ENCODE measurements at places on chromosomes 3 and 15.
A peak's percentile ranks its signal among the peaks of the same experiment; 100 is the strongest.

GRCh38 chr3:12369598-12369997, 80.7 kb downstream of the PPARG start:
- no peak for DNase-seq

DNA sequence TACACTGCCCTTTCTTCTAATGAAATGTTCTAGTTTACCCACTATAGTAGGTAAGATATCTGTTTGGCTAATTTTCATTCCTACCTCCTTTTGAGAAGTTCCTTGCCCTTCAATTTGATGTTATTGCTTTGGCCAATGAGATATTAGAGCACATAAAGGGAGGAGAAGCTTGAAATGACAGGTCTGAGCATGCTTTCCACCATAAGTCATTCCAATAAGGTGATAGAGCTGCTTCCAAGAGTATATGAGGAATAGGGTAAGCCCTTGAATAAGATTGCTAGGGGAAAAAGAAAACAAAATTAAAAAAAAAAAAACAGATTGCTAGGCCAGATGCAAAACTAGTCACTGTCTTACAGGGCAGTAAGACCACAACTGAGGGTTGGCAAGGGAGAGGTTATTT, 78.9 kb upstream of the TRIM42 start:
- DNase-seq = no peak

DNA sequence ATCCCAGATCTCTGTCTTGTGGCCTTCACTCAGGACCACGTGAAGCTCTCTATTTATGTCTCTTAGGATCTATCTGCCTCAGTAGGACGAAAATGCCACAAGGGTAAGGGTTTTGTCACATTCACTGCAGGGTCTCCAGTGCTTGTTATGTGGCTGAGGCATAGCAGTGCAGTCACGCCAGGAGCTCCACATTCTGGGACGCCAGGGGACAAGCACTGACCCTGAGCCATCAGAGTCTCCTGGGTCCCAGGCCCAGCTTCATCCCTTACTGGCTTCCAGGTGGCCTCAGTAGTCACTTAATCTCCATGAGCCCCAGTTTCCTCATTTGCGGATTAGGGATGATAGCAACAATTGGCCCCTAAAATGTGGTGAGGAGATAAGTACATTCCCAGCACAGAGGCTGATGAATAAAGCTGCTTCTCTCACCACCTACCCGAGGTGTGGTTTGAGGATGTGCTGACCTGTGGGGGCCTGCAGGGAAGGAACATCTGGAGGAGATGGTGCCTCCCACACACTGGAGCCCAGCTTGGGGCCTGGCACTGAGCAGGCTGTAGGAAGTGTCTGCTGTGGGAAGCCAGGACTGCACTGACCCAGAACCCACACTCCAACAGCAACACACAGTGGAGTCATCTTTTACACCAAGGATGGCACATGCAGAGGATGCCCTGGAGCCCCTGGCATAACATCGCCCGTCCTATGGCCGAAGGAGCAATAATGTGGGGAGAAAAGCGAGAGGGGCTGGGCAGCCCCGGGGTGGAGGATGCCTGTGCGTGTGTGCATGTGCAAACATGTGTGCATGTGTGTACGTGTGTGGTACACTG, 93.2 kb upstream of the IQSEC1 start:
- DNase-seq = no peak

DNA sequence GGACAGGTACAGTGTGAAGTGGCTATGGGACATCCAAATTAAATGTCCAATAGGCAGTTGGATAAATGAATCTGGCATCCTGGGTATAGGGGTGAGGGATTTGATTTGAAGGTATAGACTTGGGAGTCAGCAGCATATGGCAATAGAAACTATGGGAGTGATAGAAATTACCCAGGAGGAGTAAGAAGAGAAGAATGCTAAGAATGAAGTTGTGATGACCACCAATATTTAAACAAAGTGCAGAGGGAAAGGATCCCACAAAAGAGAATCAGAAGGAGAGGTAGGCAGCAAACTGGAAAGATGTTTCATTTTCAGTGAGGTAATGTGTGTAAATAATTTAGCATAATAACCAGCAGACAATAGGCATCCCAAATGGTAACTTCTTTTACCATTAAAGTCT, 13.8 kb upstream of the MSL2 start:
- DNase-seq = no peak

DNA sequence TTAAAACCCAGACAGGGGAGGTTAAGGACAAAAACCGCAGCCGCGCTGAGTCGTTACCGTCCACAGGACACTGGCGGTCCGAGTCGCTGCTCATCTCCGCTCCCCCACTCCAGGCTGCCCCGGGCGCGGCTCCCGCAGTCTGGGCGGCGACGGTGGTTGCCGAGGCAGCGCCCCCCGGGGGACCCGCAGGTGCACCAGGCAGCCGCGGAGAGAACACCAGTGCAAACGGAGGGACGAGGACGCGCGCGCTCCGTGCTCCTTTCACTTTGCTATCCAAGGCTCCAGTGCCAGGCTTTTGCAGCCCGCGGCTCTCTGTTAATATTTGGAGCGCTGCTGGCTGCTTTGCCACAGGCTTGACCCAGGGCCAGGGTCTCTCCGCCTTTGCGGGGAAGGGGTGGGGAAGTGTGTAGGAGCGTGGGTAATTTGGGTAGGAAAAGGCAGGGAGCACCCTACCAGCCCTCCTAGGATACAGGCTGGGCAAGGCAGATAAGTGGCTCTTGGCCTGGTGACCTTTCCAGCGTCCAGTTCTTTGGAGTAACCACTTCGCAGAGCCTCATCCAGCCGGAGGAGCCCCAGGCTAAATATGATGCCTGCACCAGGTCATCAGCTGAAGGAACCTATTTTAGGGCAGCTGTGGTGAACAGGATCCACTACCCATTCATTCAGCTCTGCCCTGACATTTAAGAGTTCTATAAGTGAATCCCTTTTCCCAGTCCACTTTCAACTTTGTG, at the start of gene GADL1:
GADL1 (minus strand) TSS at position 141 of the 731 bp plus-strand sequence; CDS start at position 94, 47 bp downstream.
- peak; percentile 73 for DNase-seq

DNA sequence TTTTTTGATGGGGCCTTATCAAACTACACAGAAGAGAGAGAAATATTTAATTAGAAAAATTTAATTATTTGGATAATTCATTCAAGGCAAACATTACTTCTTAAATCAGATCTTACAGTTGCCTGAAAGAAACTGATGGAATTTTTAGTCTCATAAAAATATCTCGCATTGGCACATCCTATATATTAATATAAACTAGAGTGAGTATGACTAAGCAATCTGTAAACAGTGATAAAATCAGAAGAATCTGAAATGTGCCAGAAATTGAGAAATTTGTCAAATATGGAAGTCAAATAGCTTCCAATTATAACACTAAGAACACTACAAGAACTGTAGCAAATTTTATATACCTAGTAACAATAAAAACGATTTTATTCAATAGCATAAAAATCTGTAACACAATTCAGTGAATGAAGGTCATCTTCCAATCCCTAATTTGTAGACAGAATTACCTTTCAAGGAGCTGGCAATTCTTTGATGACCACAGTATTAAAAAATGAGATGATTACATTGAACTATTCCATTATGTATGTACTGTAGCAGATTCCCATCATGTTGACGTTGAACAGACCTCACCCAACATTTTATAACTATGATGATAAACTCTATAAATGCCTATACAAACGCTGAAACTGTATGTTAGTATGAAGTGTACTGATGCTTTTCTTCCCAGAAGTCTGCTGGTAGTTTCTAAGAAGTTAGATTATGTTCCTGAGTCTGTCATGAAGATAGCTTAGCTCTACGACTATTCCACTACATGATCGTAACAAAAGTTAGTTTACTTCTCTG, 63.0 kb downstream of the ALDH1A2 start:
- DNase-seq = no peak

DNA sequence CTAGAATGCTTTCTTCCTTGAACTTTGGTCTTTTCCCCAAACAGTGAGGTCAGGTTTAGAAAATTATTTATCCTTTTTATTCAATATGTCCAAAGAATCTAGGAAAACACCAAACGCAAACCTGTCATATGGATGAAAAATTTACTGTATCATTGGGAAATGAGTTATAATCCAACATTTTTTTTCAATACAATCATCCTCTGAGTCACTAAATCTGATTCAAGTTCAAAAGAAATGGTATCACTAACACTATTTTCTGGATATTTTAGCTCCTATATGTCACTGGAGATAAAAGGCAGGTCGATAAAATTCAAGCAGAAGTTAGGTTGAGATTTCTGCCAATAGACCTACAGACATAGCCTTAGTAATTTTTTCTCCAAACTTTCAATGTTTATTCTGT, 591.6 kb upstream of the AGTR1 start:
- DNase-seq = no peak

- DNase-seq = no peak
Observed at GRCh38 chr15:43473885-43474284, 19.1 kb downstream of the TP53BP1 start.

GRCh38 chr15:35696767-35697231, 150.8 kb upstream of the DPH6 start:
- no peak for DNase-seq

DNA sequence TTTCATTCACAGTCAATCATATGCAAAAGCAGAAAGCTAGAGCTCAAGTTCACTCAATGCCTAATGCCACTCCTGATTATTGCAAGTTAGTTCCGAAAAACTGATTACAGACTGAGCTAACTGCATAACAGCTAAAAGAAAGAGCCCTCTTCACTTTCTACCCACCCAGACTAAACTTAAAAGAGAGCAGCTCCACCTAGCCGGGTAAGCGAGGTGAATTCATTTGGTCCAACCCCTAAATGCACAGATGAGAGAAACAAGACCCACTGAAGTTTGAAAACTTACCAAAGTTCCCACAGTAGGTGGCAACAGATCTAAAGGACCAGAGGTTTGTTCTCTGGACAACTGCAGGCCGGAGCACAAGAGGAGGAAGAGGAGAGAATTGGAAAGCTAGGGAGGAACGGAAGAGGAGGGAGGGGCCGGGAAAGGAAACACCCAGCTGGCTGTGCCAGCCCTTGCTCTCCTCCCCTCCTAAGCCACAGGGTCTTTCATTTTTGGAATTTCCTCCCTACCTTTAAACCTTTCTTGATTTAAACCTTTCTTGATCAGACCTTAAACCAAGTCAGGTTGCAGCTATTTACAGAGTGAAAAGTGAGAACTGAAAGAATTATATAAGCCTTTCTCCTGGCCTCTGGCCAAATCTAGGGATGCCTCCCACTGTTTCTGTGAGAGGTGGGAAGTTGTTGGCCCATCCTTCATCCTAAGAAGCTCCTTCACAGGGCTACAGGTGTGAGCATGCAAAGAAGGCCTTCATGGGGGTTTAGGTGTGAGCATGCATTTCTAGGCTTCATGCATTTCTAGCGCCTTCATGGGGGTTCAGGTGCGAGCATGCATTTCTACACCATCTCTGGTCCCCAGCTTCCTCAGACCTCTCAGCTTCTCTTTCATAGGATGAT, 114.7 kb upstream of the LMOD3 start:
- DNase-seq = no peak

- no peak for DNase-seq
Observed at GRCh38 chr3:112394003-112394640, 61.2 kb downstream of the CD200 start.

GRCh38 chr15:84598993-84599392, 1.8 kb upstream of the ZSCAN2 start:
- peak; percentile 58 for DNase-seq

DNA sequence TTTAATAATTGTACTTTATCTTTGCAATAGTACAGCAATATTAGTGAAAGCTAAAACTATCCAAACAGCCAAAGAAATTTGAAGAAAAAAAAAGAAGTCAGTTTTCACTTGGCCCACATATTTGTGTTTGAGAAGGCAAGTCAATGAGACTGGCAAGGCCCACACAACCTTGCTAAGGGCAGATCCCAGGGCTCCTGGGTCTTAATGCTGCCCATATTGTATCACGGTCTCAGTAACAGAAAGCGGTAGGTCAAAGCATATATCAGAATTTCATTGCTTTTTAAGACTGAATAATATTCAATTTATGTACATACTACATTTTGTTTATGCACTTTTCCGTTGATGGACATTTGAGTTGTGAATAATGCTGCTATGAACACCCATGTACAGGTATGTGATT, 262.0 kb upstream of the TOPAZ1 start:
- DNase-seq = no peak

DNA sequence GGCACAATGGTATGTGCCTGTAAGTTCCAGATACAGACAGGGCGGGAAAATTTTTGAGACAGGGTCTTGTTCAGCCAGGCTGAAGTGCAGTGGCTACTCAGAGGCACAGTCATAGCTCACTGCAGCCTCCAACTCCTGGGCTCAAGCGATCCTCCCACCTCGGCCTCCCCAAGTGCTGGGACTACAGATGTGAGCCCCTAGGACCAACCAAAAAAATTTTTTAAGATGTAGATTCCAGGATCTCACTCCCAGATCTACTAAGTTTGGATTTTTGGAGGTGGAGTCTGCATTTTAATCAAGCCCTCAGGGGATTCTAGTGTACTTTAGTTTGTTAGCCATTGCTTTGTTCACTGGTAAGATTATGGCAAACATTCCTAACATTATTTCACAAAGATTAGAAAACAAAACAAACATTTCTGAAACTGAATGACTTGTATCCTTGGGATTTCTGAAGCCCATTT, 2.7 kb downstream of the LIPH start:
- no peak for DNase-seq

DNA sequence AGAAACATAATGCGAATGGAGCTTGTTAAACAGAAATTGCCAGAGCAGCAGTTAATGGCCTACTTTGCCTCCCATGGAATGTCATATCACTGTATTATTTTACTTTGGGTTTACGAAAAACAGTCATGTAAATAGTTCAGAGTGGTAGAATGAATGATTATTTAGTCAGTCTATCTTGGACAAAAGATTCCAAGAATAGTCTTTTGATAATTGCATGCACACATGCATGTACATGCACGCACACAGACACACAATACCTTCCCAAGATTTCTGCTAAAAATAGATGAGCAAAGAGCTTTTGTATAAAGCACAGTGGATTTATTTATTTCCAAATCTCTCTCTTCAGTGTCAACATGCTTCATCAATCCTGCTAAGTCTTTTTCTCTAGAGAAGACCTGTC, 800.7 kb downstream of the DIPK2A start:
- no peak for DNase-seq

- no peak for DNase-seq
Observed at GRCh38 chr15:99084965-99085364, 19.9 kb upstream of the SYNM start.

Data from femur (tissue), 1 donor.